Ovary (tissue), 10 donors: ENCODE measurements at places on chromosomes 11 and 22. TPM values are rescaled to one million over a fixed set of nuclear protein-coding genes. Genes with fewer than 3 reads are reported as not detected.

GRCh38 chr11:60790726-60791125, 5.6 kb downstream of the MS4A10 start:
- no peak for DNase-seq

- no peak for DNase-seq
Observed at GRCh38 chr11:110518809-110519514, 89.2 kb downstream of the FDX1 start.

DNA sequence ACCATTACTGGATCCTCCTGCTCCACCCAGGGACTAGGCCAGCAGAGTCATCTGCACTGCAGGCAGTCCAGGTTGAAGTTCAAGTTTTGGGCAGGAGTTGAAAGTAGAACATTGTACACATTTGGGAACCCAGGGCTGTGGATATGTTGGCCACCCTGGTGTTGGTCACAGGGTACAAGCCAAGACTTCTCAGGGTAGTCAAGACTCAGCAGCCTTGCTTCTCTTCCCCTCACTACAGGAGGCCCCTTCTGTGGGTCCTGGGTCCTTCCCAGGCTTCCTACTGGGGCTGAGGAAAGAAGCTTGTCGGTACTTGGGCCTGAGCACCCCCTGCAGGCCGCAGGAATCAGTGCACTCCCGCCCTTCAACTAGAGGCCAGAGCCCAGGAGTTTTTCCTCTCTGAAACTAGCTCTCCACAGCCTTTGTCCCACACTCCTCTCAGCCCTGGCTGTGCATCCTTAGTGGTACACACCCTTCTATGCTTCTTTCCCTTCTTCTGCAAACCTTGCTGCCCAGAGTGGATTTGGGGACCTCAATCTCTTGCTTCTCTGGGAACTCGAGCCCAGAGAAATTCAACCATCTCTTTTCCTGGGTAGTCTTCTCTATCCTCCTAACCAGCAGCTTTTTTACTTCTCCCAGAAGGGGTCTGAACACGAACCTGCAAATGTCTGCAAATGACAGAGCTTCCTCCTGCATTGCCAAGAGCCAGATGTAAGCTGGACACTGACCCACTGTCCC, 2.6 kb upstream of the HPX start:
- DNase-seq: peak; percentile 70

DNA sequence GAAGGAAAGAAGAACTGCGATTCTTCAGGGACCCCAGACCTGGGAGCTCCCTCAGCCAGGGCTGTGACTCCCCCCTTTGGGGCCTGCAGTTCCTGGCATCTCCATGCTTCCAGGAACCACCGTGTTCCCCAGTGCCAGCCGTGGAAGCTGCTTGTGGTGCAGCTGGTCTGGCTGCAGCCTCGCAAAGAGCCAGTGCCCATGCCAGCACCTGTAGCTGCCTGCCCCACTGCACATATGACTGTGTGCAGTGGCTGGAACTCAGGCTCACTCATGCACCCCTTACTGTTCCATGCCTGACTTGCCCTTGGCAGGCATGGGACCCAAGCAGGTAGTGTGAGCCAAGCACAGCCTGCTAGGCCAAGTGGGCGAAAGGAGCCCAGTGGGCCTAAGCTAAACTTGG, 401.3 kb downstream of the LRRC4C start:
- DNase-seq: no peak

DNA sequence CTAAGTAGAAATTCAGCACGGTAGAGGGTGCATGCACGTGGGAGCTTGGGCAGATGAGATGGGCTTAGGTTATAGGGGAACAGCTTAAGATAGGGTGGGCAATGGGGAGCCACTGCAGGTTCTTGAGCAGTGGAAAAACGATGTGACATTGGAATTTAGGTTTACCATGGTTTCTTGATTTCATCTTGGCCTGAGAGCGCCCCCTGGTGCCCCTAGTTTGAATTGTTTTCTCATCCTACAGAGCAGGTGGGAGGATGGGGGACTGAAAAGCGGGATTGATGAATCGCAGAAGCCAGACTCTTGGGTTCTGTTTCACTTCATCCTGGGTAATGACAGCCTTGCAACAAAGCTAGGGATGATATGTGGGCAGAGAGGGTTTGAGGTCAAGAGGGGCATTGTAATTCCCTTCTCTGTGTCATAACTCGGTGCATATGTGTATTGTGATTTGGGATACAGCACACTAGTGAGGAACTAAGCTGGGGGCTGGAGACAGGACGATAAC, 6.7 kb upstream of the MCAM start:
- DNase-seq: peak; percentile 75

GRCh38 chr22:24103301-24103700, 78.0 kb upstream of the SUSD2 start:
- no peak for DNase-seq

DNA sequence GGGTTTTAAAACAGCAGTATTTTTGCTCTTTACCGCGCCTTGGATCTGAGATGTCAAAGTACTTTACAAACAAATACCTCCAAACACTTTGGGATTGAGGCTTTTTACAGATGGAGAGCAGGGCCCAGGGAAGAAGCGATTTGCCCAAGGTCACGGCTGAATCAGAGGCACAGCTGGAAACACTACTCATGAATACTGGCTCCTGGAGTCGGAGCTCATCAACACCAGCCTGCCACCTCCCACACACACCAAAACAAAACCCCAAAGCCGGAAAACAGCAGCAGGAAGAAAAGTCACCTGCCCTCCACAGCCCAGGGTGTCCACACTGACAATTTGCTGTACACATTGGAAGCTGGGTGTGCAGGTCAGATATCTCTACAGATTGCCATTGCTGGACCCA, 339.4 kb downstream of the CADM1 start:
- peak; percentile 32 for DNase-seq

GRCh38 chr11:99371257-99371656, 350.5 kb downstream of the CNTN5 start:
- no peak for DNase-seq

DNA sequence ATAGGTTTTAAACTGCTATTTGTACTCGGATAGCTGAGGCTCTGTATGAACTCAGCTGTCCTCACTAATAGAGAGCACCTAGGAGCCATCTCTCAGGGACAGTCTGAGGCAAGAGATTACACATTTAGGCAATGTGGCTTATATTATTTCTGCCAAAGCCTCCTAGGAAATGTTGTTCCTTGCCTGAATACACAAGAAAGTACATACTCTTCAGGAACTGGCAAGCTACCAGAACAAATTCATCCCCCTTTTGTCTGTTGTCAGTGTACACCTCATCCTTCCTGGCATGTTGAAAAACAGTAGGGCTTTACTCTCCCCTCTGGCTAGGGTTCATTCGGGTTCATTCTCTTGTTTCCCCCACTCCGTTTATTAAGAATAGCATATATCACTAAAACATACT, 615.9 kb upstream of the FAT3 start:
- no peak for DNase-seq

GRCh38 chr11:95499516-95500135, 268.6 kb upstream of the SESN3 start:
- DNase-seq: no peak

The RRM1 gene
- total RNA-seq: 21.4 TPM

The CHRDL2 gene
- not detected for total RNA-seq

The DNAJB7 gene
- not detected for total RNA-seq

- no peak for DNase-seq
Observed at GRCh38 chr11:21927628-21928027, 265.3 kb upstream of the ANO5 start.

GRCh38 chr11:47732271-47732670, 17.1 kb upstream of the AGBL2 start:
- DNase-seq: no peak

GRCh38 chr11:111937461-111937769, 272 bp downstream of the DIXDC1 start:
- DNase-seq: no peak

GRCh38 chr11:112225753-112226061, 521 bp upstream of the PTS start:
- DNase-seq: no peak

DNA sequence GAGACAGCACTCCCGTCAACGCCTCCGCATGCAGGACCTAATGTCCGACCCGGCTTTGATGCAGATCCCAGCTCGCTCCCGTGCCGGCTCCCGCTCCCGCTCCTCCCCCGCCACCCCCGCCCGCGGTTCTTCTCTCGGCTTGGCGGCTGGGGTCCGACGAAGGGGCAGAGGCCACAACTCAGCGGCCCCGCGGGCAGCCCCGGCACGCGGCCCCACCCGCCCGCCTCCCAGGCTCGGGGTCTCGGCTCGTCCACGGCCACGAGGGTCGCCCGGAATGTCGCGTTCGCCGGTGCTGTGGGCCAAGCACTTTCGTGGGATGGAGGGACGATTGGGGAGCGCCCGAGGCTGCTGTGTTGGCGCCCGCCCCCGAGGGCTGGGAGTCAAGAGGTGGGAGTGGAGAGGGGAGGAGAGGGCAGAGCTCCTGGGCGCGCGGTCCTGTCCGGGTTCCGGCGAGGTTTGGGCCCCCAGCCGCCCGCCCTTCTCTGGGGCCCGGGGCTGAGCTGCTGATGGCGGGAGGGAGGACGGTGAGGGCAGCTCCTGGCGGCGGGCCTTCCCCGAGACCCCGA, 5.3 kb upstream of the TBX1 start:
- no peak for DNase-seq

GRCh38 chr11:113470233-113470632, 5.0 kb downstream of the DRD2 start:
- no peak for DNase-seq

GRCh38 chr11:77413850-77414460, 59.9 kb downstream of the PAK1 start:
- no peak for DNase-seq

DNA sequence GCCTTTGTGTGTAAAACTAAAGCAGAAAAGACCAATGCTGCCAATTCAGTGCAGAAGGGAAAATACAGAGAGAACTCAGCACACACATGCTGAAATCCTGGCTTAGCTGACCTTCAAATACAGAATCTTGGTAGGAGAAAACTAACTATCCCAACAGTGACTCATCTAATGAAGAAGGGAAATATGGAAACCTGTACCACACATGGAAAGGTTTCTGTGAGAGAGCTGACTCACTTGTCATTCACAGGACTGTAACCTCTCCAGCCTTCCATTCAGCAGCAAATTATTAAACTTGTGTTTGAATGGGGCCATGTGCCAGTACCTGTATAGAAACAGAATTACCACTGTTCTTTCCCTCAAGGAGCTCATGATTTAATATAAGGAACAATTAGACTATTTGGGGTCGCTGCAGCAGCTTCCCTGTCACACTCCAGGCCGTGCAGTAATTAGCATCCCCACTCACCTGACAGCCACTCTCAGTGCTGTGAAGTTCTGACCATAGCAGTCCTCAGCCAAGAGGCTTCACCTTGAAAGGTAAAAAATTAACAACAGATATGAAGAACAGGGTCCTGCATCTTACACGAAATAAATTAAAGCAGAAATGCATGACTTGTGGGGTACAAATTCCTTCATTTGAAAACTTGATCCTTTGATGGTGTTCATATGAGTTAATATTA, 53.9 kb downstream of the MSANTD4 start:
- no peak for DNase-seq

GRCh38 chr11:33362051-33362910, 105.1 kb downstream of the HIPK3 start:
- DNase-seq: no peak

DNA sequence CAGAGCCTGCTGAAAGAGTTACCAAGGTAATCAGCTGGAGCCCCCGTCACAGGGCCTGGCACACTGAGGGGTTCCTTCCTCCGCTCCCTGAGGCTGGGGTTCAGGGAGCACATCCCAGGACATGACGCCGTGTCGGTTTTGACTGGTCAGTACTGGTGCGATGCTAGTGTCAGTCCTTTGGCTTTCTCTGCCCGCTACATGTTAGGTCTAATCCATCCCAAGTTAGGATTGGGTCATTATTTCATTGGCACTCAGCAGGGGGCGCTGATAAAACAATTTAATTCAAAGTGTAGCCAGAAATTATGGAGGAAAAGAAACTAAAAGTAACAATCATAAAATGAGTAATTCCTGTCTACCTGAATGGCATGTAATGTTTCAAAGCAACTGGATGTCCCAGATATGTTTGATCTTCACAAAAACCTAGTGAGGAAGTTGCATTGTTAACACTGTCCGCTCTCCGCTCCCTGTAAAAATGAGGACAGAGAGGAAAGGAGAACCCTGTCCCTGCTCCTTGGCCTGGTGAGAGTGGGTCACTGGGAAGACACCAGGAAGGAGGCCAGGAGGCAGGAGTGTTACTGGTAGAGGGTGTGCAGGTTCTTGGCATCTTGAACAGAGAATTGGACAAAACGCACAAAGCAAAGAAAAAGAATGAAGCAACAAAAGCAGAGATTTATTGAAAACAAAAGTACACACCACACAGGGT, 27.1 kb downstream of the TSKU start:
- DNase-seq: peak; percentile 33

The MS4A3 gene
- total RNA-seq: not detected

GRCh38 chr11:86440305-86440716, 65.6 kb downstream of the CCDC81 start:
- DNase-seq: no peak

The CHRM1 gene
- not detected for total RNA-seq

GRCh38 chr11:12111549-12112520, 1.4 kb downstream of the MICAL2 start:
- peak; percentile 27 for DNase-seq

GRCh38 chr11:24163146-24163545, 333.7 kb upstream of the LUZP2 start:
- no peak for DNase-seq
